ENCODE measurements at places on chromosomes 16 and 17.

DNA sequence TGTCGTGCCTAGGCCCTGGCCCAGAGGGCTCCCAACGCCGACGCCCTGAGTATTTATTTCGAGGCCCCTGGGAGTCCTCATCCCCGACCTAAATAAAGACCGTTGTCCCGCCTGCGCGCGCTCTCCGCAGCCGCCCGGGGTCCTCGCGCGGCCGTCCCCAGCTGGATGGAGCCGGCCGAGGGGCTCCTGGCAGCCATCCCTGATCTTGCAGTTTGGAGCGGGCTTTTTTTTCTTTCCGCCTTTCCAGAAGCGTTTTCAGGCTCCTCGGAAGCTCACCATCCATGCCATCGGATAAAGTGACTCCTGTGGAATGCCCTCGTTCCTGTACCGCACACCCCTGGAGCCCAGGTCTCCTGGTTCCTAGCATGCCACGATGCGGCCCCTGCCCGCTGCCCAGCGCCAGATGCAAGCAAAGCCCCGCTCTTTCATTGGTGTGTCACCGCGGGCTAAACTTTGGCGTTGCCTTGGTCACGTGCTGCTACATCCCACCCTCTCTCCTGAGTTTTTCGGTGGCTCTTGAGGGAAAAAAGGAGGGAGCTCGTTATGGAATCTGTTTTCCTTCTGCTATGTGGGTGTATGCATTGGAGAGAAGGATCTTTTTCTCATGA lies 716 bp downstream of the TMEM94 start:
- DNase-seq, result peak; percentile 76

GRCh38 chr17:16953841-16954240 lies 18.1 kb downstream of the TNFRSF13B start:
- DNase-seq, result no peak

DNA sequence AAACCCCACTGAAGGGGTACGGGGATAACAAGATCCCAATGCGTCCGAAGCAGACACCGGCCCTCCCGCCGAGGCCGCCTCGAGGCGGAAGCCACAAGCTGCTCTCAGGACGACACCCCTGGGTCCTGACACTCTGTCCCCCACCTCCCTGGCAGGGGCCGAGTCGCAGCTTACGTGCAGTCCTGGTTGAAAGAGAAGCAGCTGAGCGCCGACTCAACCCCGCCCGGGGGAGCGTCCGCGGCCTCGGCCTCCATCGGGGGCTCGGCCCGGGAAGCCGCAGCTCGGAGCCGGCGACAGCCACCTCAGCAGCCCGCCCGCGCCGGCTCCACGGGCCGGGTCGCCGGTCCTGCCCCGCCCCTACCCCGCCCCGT lies at the start of gene WIPI1:
TSS of gene WIPI1 (minus strand) at position 329 of the 371 bp plus-strand sequence. CDS start at position 254, 75 bp downstream.
- DNase-seq, result peak; percentile 87

DNA sequence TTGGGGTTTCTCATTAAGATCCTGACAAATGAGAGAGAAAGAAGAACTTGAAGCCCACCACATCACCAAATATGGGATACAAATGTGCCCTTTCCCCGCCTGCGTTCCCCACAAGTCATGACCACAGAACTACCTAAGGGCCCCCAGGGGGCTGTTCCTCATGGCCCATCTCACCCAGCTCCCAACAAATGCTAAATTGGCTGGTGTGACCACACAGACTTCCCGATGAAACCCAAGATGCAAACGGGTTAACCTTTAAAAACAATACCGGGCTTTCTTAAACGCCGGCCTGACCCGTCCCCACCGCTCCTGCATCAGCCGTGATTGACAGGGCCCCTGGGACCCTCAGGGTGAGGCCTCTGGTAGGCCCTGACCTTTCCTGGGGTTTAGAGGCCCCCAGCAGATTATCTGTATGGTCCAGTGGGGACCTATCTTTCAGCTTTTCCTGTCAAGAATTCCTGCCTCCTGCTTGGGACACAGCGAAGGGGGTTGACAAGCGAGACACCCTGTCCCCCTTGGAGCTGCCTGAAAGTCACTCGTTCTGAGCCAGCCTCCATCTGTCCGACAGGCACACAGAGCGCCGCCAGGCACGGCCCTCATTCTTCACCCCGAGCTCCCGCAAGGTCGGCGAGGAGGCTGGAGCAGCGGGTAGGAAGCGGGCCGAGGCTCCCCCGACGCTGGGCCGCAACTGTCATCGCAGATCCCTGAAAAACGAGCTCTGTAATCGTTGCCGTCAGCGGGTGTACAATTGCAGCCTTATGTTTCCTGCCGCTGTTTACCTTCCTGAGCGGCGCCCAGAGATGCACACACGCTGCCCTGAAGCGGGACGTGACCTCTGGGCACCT lies 300.1 kb downstream of the FOXL1 start:
- no peak for DNase-seq

GRCh38 chr16:47461598-47462266 lies 601 bp downstream of the PHKB start:
- no peak for DNase-seq

GRCh38 chr16:88681084-88681680 lies 5.1 kb downstream of the SNAI3 start:
- DNase-seq, result no peak
